Gastrocnemius medialis (tissue), 4 donors: ENCODE measurements at places on chromosomes 5 and 9.

GRCh38 chr5:65828022-65828896, 98.1 kb upstream of the ERBIN start:
- DNase-seq: no peak

- DNase-seq: no peak
These were observed 19.8 kb downstream of the PCDHAC2 start for GRCh38 chr5:140986117-140986521.

DNA sequence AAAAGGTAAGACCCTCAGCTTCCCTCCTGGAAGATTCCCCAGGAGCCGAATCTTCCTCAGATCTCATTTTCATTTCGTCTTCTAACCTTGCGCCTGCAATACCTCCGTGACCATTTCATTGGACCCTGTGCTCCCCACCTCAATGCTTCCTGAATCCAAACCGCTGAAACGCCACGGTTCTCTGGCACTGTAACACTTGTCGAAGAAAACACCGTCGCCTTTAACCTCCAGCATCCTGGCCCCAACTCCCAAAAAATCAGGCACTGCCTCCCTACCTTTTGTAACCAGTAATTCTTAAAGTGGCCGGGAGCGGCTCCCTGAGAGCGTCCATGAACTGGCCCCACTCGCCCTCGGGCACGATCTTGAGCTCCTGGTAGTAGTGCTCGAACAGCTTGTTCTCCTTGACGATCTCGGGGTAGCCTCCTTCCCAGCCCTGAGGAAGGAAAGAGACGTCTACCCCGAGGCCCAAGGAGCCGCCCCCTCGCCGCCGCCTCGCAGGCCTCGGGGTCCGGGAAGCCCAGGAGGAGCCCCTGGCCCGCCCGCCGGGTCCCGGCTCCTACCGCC, 438 bp downstream of the NSUN2 start:
- DNase-seq: peak; percentile 23

- no peak for DNase-seq
These were observed 63.6 kb upstream of the SLC28A3 start for GRCh38 chr9:84404095-84404686.

- DNase-seq: no peak
These were observed 18.2 kb downstream of the FAF2 start for GRCh38 chr5:176466245-176466871.
